ENCODE measurements at places on chromosomes 11 and 22.

- no peak for DNase-seq
These were observed 205.0 kb downstream of the NELL1 start for GRCh38 chr11:20874358-20874757.

GRCh38 chr22:49503321-49503720, 324.4 kb downstream of the BRD1 start:
- no peak for DNase-seq

DNA sequence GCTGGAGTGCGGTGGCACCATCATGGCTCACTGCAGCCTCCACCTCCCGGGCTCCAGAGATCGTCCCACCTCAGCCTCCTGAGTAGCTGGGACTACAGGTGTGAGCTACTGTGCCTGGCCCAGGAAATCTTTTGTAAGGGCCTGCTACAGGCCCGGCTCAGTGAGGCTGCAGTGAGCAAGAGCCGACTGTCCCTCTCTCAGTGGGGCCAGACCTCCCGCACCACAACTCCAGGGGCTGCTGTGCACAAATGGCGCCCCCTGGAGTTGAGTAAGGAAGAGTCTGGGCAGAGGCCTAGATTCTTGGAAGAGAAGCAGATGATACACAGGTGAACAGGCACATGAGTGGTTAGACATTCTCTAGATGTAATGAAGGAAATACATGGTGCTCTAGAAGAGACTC, 7.0 kb downstream of the SERHL2 start:
- DNase-seq, result no peak

- no peak for DNase-seq
These were observed 1.8 kb upstream of the AMPD3 start for GRCh38 chr11:10453261-10453660.

- no peak for DNase-seq
These were observed 8.4 kb downstream of the CWC15 start for GRCh38 chr11:94964934-94965333.

GRCh38 chr11:115528225-115528624, 24.0 kb upstream of the CADM1 start:
- no peak for DNase-seq

DNA sequence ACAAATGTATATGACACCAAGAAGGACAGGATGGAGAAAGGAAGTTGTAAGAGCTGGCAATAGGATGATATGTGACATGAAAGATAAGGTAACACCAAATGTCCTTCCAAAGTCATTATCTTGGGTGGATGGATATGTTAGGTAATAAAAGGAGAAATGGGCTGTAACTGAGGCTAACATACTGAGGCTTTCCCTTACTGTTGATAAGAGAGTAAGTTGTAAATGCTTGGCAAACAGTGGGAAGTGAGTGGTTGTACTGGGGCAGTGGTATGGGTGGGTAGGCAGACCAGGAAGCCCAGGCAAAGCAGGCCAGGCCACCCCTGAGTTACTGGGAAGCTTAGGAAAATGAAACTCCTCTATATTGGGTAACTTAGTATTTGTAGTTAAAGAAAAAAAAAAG, 73.7 kb downstream of the ARHGAP42 start:
- no peak for DNase-seq

- DNase-seq, result no peak
These were observed 587.2 kb downstream of the BRD1 start for GRCh38 chr22:49240472-49240871.

DNA sequence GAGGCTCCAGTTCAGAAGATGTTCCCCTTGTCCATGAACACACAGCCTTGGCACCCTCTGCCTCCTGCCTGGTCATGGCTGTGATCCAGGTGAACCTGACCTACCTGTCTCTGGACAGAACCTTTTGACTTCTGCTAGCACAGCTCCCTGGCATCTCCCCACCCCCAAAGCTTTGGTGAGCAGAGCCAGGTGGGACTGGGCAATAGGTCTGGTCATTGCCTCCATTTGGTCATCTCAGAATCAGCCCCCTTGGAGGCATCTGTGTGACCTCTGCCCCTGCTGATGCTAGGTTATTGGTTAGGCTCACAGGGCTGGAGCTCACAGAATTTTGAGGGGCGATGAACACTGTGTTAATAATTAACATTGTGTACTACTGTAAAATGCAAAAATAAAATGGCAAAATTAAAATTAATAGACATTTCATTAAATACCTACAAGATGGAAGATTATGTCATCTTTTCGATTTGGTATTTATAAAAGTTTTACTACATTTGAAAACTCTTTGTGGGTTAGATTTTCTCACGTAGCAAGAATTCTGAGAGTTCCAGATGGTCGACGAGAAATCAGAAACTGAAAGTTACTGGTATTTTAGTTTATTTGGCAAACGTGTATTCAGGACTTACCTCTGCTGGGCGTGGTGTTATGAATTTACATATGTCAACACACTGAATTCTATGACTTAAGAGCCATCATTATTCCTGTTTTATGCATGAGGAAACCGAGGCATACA, 8.3 kb upstream of the KIAA0930 start:
- DNase-seq, result no peak

- DNase-seq, result no peak
These were observed 4.9 kb downstream of the SCGB1C1 start for GRCh38 chr11:197741-198235.

DNA sequence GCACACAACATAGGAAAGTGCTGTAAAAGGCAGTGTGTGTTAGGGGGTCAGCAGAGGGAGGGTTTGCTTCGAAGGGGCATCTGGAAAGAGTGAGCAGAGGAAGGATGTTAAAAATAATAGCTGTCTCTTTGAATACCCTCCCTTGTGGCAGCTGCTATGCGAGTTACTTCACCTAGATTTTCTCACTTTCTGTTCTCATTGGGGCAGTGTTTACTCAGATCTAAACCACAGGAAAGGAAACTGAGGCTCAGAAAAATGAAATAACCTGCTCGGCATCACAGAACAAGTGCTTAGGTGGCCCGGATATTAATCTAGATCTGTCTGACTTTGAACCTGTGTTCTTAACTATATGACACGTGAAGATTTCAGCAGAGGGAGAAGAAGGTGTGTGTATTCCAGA, 125.3 kb downstream of the C11orf91 start:
- DNase-seq, result no peak

DNA sequence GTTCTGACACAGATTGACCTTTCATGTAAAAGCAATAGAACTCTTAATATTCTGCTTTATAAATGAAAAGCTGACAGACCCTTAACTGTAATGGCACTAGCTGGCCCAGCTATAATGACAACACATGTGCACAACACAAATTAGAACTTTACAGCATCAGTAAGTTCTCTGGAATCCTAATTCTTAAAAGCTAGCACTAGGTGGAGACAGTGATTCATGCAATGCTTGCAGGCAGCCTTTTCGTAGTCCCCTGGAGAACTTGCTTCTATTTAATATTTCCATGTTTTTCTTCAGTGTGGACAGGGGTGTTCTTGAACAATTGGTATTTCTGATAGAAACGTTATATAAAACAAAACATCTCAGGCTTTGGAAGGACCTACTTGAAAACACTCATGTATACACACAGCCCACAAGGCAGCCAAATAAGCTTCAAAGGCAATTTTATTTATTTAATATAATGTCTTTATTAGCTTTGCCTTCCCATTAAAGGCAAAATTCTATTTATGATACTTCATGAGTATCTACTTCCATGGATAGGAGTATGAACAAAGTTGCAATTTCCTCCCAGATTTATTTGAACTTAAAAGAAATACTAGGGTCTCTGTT, 374.3 kb upstream of the MPPED2 start:
- peak; percentile 4 for DNase-seq

DNA sequence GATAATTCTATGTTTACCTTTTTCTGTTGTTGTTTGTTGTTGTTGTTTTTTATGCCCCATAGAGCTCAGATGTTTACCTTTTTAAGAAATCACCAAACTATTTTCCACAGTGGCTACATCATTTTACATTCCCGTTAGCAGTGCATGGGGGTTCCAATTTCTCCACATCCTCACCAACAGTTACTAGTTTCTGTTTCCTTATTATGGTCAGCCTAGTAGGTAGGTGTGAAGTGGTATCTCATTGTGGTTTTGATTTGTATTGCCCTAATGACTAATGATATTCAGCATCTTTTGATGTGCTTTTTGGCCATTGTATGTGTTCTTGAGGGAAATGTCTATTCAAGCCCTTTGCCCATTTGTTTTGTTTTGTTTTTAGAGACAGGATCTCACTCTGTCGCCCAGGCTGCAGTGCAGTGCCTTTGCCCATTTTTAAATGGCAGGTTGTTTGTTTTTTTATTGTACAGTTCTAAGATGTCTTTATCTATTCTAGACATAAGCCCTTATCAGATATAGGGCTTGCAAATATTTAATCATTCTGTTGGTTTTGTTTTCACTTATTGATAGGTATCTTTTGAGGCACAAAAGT, 27.5 kb downstream of the CHEK2 start:
- no peak for DNase-seq

DNA sequence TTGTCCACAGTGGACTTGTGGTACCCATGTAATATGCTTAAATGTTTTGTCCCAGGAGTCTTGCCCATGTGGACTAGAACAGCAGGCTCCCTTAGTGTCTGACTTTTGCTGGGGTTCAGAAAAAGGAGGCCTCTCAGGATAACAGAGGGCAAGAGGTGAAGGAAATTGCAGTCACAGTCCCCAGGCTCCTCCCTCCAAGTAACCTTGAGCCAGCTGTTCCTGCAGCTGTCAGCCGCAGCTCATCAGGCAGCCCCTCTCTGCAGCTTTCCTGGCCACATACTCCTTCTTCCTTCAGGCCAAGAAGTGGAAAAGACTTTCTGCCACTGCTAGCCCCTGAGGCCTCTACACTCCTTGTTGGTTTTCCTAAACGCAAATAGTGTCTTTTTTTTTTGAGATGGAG, 6.3 kb upstream of the MYO18B start:
- no peak for DNase-seq

GRCh38 chr22:43572710-43573109, 160.9 kb downstream of the MPPED1 start:
- DNase-seq, result no peak

DNA sequence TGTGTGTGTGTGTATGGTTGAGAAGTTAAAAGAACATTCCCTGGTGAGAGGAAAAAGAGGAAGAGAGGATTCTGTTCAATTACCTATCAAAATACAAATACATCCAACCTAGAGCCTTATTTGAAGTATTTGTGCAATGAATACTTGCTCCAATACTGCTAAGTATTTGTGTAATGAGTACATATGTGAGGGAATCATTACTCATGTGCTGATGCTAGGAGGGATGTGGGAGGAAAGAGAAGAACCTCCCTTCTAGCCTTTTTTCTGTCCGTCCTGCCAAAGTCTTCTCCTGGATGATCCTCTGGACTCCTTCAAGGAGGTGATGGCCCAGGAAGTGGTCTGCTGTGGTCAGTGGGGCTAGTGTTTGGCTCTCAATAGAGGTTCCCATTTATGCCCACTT, 36.0 kb upstream of the ACCSL start:
- DNase-seq, result no peak

GRCh38 chr22:36386900-36387708, 663 bp downstream of the MYH9 start:
- DNase-seq, result no peak

GRCh38 chr22:35045451-35045850, 20.5 kb upstream of the ISX start:
- no peak for DNase-seq

GRCh38 chr11:105790840-105791239, 181.0 kb downstream of the GRIA4 start:
- DNase-seq, result no peak

DNA sequence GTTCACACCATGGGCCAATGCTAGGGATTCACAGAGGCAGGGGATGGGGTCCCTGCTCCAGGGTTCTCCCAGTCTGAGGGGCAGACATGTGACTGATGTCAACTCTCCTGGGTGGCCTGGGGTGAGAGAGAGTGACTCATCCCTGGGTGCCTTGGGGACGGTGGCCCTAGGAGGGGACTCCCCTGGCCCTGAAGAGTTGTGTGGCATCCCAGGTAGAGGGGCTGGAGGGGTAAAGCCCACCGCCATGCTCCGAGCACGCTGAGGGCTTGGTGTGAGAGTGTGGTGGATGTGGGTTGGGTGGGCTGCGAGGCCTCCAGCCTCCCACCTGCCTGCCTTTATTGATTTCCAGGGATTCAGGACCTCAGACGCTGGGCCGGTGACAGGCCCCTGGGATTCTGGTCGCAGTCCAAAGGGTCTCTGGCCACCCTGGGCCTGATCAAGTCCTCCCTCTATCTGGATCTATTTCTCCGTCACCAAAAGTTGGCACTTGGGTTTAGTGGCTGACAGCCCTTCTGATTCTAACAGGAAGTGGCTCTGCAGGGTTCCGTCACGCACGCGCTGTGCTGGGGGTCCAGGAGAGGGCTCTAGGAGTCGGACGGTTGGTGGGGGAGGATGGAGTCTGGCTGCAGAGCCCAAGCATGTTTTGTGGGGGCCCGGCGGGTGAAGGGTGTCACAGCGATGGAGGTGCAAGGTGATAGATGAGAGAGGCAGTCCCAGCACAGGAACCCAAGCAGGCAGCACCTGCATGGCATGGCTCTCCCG, 27.3 kb upstream of the WNT7B start:
- DNase-seq, result no peak

- DNase-seq, result no peak
These were observed 21.6 kb downstream of the LRFN4 start for GRCh38 chr11:66878474-66878873.

DNA sequence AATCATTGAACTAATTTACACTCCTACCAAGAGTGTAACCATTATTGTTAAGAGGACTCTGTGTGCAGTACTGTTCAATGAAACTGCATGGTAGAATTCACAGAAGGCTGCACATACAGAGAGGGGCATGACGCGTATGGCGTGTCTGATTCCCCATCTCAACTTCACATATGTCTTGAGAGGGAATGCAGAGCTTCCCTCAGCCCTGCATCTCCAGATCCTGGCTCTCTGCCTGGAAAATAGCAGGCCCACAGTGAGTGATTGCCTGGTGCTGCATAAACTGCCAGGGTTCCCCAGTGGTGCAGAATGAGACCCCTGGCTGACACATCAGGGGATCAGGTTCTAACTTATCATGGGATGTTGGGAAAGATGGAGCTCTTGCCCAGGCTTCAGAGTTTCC, 260.2 kb upstream of the ISX start:
- no peak for DNase-seq

- DNase-seq, result no peak
These were observed 33.4 kb downstream of the APOL1 start for GRCh38 chr22:36286096-36286957.

DNA sequence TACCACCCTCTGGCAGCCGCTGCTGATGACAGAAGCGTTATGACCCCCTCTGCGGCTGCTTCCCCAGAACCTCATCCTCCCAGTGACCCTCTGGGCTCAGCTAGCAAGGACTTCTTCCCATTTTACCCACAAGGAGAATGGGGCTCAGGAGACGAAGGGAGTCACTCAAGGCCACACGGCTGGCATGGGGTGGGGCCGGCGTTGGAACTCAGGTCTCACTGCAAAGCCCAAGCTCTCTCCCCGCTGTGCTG, 16.8 kb upstream of the SUN2 start:
- DNase-seq, result no peak

GRCh38 chr22:38335077-38335476, 17.8 kb upstream of the CSNK1E start:
- no peak for DNase-seq

DNA sequence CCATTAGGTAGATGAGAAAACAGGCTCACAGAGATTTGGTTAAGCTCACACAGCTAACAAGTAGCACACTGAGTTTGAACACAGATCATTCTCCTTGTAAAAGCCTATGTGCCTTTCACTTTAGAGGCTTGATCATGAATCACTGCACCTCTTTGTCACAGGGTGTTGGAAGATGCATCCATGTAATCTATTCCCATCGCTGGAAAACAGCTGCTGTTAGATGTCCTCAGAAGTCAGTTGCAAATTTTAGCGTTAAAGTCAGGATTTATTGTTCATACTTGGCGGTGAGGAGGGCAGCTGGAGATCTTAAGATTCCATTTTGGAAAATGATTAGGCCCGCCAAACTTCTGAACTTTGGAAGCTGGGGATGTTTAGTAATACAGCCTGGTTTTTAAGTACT, 2.6 kb downstream of the CNTF start:
- DNase-seq, result no peak

All from DMS 273 treated with DMSO at 0.1 percent for 48 hours (cell line).